Liver (tissue), 10 donors: ENCODE measurements at places on chromosomes 7 and 10.
A peak's percentile ranks its signal among the peaks of the same experiment; 100 is the strongest.

GRCh38 chr7:159064816-159065510, 79.7 kb downstream of the VIPR2 start:
- no peaks in the 10 kb centered on the region for H3K4me1 ChIP-seq
- no peaks in the 10 kb centered on the region for H3K27me3 ChIP-seq
- H3K4me3 ChIP-seq = no peak overlapping the region
- no peak overlapping the region for H3K27ac ChIP-seq
- H3K36me3 ChIP-seq = no peaks in the 10 kb centered on the region
- DNase-seq = peak; percentile 8

DNA sequence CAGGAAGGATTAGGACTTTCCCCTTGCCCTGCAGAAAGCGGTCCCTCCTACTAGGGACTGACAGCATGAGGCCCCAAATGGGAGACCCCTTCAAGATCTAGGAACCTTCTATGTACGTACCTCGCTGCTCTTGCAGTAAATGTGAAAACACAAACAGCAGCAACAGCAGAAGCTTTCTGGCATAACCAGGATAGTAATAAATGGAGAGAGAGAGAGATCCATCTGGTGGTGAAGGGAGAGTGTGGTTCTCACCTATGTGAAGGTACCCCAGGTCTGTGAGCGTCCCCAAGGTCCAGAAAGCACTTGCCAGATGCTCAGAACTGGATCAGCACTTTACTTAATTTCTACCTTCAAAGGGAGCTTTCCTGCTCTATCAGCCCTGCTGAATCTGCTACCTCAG, 592.7 kb downstream of the PARD3 start:
- no peaks in the 10 kb centered on the region for H3K36me3 ChIP-seq
- no peak overlapping the region for H3K4me3 ChIP-seq
- no peak for DNase-seq

- DNase-seq = no peak
- H3K27ac ChIP-seq = no peak overlapping the region
- H3K4me3 ChIP-seq = no peak overlapping the region
- no peaks in the 10 kb centered on the region for H3K36me3 ChIP-seq
Observed at GRCh38 chr7:28627263-28627653, 214.9 kb downstream of the CREB5 start.

- peak overlapping the region; percentile 75 for H3K4me3 ChIP-seq
- H3K27me3 ChIP-seq = no peaks in the 10 kb centered on the region
- no peak for DNase-seq
- no peaks in the 10 kb centered on the region for H3K36me3 ChIP-seq
Observed at GRCh38 chr7:1569016-1569415, 816 bp downstream of the PSMG3 start.

DNA sequence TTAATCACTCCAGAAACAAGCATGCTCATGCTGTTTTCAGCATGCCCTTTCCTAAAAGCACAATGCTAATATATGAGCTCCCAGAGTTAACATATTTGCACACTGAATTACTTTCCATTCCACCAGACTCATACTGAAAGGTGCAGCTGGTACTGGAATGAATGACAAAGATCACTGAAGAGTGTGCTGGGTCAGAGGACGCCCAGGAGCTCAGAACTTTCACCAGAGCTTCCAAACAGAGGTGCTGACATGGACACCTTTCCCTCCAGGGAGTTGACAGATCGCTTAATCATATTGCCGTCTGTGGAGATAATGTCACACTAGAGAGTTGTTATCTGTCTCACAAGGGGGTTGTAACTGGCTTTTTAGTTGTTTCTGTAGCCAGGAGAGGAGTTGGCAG, 292.9 kb downstream of the LHFPL3 start:
- no peak for DNase-seq
- H3K4me3 ChIP-seq = no peak overlapping the region
- H3K36me3 ChIP-seq = no peaks in the 10 kb centered on the region
- no peaks in the 10 kb centered on the region for H3K27me3 ChIP-seq
- H3K4me1 ChIP-seq = no peaks in the 10 kb centered on the region
- H3K27ac ChIP-seq = no peak overlapping the region

GRCh38 chr10:105042906-105043552, 401.9 kb downstream of the SORCS3 start:
- no peak for DNase-seq
- no peak overlapping the region for H3K4me3 ChIP-seq
- no peaks in the 10 kb centered on the region for H3K27me3 ChIP-seq
- H3K36me3 ChIP-seq = no peaks in the 10 kb centered on the region
- H3K4me1 ChIP-seq = no peaks in the 10 kb centered on the region

- DNase-seq = no peak
- H3K36me3 ChIP-seq = peaks cover 67% of the 10 kb centered on the region
- H3K27ac ChIP-seq = peak overlapping the region; percentile 69
Observed at GRCh38 chr7:75962607-75963380, 31.6 kb downstream of the TMEM120A start.

DNA sequence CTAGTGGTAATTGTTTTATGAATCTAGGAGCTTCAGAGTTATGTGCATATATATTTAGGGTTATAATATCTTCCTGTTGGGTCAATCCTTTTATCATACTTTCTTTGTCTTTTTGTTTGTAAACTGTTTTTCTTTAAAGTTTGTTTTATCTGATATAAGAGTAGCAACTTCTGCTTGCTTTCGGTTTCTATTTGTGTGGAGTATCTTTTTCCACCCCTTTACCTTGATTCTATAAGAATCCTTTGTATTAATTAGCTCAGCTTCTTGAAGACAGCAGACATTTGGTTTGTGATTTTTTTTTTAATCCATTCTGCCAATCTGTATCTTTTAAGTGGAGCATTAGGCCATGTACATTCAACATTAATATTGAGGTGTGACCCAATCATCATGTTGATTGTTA, 9.3 kb downstream of the CASP7 start:
- no peaks in the 10 kb centered on the region for H3K27me3 ChIP-seq
- no peak for DNase-seq

DNA sequence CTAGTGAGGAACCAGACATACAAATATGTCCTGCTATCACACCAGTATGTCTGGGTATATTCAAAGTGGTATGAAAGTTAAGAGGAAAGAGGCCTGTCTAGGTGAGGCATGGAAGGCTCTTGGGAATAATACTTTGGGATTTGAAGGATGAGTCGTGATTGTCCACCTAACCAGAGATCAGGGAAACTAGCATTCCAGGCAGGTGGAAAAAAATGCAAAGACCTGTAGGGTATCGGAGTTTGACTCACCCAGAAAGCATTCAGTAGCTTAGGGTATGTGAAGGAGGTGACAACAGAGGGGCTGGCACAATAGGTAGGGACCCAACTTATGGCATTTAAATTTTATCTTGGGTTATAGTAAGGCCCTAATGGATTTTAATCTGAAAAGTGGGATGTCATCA, 950 bp upstream of the GCC1 start:
- no peak overlapping the region for H3K27ac ChIP-seq
- DNase-seq = no peak
- H3K4me1 ChIP-seq = peaks cover 47% of the 10 kb centered on the region
- H3K27me3 ChIP-seq = no peaks in the 10 kb centered on the region
- H3K4me3 ChIP-seq = no peak overlapping the region

GRCh38 chr7:2166625-2167280, 66.0 kb downstream of the MAD1L1 start:
- no peaks in the 10 kb centered on the region for H3K27me3 ChIP-seq
- H3K4me1 ChIP-seq = no peaks in the 10 kb centered on the region
- no peaks in the 10 kb centered on the region for H3K36me3 ChIP-seq
- no peak overlapping the region for H3K4me3 ChIP-seq
- no peak for DNase-seq
- H3K27ac ChIP-seq = no peak overlapping the region

GRCh38 chr10:86107131-86107530, 259.5 kb downstream of the GRID1 start:
- H3K36me3 ChIP-seq = no peaks in the 10 kb centered on the region
- H3K27me3 ChIP-seq = no peaks in the 10 kb centered on the region
- H3K4me1 ChIP-seq = no peaks in the 10 kb centered on the region
- DNase-seq = no peak
- no peak overlapping the region for H3K4me3 ChIP-seq

- H3K36me3 ChIP-seq = no peaks in the 10 kb centered on the region
- no peaks in the 10 kb centered on the region for H3K4me1 ChIP-seq
- no peak overlapping the region for H3K4me3 ChIP-seq
- DNase-seq = no peak
- H3K27me3 ChIP-seq = no peaks in the 10 kb centered on the region
Observed at GRCh38 chr7:49089717-49090116, 165.4 kb downstream of the CDC14C start.

DNA sequence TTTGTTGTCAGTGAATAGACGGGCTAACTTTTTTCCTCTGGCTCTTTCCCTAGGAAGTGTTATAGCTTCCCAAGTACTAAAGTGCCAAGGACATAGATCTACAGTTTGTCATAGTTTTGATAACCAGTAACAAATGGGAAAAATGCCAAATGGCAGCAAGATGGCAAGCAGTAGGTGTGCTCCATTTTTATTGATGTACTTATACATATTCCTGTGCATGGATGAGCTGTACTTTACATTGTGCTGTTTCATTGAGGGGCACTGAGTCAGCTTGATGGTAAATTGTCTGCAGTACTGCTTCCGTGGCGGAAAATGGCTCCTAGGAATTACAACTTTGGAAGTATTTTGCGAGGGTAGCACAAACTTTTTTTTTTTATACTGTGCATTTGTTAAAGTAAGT, 7.1 kb downstream of the ADAM22 start:
- H3K36me3 ChIP-seq = no peaks in the 10 kb centered on the region
- no peak overlapping the region for H3K4me3 ChIP-seq
- DNase-seq = no peak
- no peaks in the 10 kb centered on the region for H3K4me1 ChIP-seq
- no peak overlapping the region for H3K27ac ChIP-seq
- no peaks in the 10 kb centered on the region for H3K27me3 ChIP-seq

DNA sequence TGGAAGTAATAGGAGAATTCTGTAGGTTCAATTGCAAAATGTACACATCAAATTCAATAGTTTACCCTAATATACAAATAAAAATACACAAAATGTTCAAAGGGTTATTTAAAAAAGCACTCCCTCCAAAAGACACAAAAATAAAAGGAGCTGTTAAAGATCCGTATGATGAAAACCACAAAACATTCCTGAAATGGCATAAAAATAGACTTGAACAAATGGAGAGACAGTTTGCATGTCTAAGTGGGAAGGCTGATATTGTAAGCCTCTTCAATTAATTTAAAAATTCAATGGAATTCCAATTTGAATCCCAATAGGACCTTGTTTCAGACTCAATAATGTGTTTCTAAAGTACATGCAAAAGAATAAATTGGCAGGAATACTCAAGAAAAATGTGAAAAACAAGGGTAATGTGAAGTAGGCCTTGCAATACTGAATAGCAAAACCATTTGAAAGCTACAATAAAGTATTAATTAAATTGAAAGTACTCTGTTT, 38.0 kb upstream of the INSYN2A start:
- H3K4me1 ChIP-seq = no peaks in the 10 kb centered on the region
- H3K27ac ChIP-seq = no peak overlapping the region
- DNase-seq = no peak
- H3K4me3 ChIP-seq = no peak overlapping the region
- no peaks in the 10 kb centered on the region for H3K27me3 ChIP-seq

- no peaks in the 10 kb centered on the region for H3K4me1 ChIP-seq
- no peak for DNase-seq
- no peak overlapping the region for H3K4me3 ChIP-seq
- no peaks in the 10 kb centered on the region for H3K27me3 ChIP-seq
- H3K36me3 ChIP-seq = no peaks in the 10 kb centered on the region
Observed at GRCh38 chr10:46092524-46093081, 46.5 kb upstream of the MSMB start.

- no peak overlapping the region for H3K27ac ChIP-seq
- no peaks in the 10 kb centered on the region for H3K36me3 ChIP-seq
- no peak overlapping the region for H3K4me3 ChIP-seq
- no peaks in the 10 kb centered on the region for H3K27me3 ChIP-seq
- H3K4me1 ChIP-seq = no peaks in the 10 kb centered on the region
- DNase-seq = no peak
Observed at GRCh38 chr7:41928166-41928565, 225.3 kb upstream of the INHBA start.

DNA sequence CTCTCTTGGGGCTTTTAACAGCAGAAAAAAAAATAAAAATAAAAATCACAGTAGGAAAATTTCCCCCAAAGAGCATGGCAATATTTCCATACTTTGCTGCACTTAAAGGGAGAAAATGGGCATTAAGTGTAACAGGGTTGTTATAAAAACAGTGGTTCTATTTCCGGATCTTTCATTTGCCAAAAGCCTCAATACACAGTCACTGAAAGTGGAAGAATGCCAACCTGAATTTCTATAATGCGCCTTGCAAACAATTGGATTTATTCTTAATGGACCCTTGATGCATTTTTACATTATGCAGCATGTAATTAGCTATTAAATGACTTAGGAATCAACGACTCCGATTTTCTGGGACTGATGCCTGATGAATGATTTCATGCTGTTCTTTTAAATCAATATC, 127.6 kb upstream of the NANOS1 start:
- H3K4me1 ChIP-seq = no peaks in the 10 kb centered on the region
- H3K27me3 ChIP-seq = no peaks in the 10 kb centered on the region
- no peaks in the 10 kb centered on the region for H3K36me3 ChIP-seq
- no peak for DNase-seq

- H3K36me3 ChIP-seq = no peaks in the 10 kb centered on the region
- H3K4me1 ChIP-seq = no peaks in the 10 kb centered on the region
- no peak overlapping the region for H3K4me3 ChIP-seq
- H3K27ac ChIP-seq = no peak overlapping the region
- DNase-seq = no peak
Observed at GRCh38 chr10:44300666-44301649, 83.9 kb downstream of the CXCL12 start.

GRCh38 chr10:72277996-72278667, 4.4 kb downstream of the DDIT4 start:
- H3K36me3 ChIP-seq = no peaks in the 10 kb centered on the region
- no peak for DNase-seq
- peaks cover 26% of the 10 kb centered on the region for H3K4me1 ChIP-seq
- no peaks in the 10 kb centered on the region for H3K27me3 ChIP-seq

DNA sequence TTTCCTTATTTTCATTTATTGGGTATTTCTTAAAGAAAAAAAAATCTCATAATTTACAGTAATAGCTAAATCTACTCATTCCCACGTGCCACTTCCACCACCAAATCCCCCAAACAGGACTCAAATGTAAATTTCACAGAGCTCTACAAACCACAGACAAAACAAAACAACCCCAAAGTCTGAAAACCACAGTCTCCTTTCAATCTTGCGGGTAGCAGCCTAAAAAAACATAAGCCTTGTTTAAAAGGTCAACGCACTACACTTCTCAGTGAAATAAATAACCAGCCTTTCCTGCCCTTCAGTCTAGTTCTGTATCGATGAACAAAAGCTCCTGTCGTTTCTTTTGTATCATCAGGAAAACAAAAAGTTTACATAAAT, 121.8 kb upstream of the AFAP1L2 start:
- H3K4me1 ChIP-seq = peaks cover 35% of the 10 kb centered on the region
- H3K4me3 ChIP-seq = peak overlapping the region; percentile 49
- DNase-seq = no peak
- H3K27ac ChIP-seq = peak overlapping the region; percentile 63
- H3K36me3 ChIP-seq = no peaks in the 10 kb centered on the region
- no peaks in the 10 kb centered on the region for H3K27me3 ChIP-seq

GRCh38 chr7:45064047-45064725, 24.6 kb downstream of the NACAD start:
- no peak for DNase-seq
- H3K27me3 ChIP-seq = no peaks in the 10 kb centered on the region
- H3K27ac ChIP-seq = no peak overlapping the region

GRCh38 chr10:44809647-44810046, 101.5 kb upstream of the TMEM72 start:
- H3K27me3 ChIP-seq = no peaks in the 10 kb centered on the region
- no peak for DNase-seq
- no peak overlapping the region for H3K27ac ChIP-seq
- no peaks in the 10 kb centered on the region for H3K4me1 ChIP-seq
- no peak overlapping the region for H3K4me3 ChIP-seq
- no peaks in the 10 kb centered on the region for H3K36me3 ChIP-seq
